Activated T-helper 1 cell treated with anti-CD3 and anti-CD28 coated beads, Interleukin-2, amount 50 U/mL, for 16 hours (primary cell): ENCODE measurements at places on chromosomes 12 and 14.

GRCh38 chr12:47286676-47287075 lies 206.9 kb upstream of the AMIGO2 start:
- DNase-seq: no peak

GRCh38 chr14:49934646-49935045 lies 41.8 kb downstream of the ARF6 start:
- no peak for DNase-seq

DNA sequence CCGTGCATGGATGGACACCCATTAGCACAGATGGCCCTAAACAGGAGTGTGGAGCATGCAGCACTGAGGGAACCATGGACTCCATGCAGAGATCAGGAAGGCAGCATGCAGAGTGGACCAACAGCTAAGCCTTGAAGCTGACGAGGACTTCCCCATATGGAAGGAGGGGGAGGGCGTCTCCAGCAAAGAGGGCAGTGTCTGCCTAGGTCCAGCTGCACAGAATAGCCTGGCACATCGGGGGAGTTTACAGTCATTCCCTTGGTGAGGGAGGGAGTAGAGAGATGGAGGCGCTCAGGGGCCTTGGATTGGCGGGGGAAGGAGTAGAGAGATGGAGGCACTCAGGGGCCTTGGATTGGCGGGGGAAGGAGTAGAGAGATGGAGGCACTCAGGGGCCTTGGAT lies 64.5 kb downstream of the ANKRD9 start:
- no peak for DNase-seq

DNA sequence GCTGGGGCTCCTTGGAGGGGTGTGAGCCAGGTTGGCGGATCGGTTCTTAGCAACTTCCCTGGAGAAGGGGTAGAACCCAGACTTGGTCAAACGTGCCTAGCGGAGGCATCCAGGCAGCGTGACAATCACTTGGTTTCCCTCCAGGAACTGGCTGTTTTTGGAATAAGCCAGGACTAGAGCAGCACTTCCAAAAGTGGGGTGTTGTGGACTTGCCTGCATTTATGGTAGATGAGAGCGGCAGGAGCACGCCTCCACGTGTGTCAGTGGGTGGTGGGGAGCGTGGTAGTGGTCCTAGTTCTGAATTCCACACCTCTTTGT lies 2.8 kb downstream of the PRMT8 start:
- DNase-seq: no peak

DNA sequence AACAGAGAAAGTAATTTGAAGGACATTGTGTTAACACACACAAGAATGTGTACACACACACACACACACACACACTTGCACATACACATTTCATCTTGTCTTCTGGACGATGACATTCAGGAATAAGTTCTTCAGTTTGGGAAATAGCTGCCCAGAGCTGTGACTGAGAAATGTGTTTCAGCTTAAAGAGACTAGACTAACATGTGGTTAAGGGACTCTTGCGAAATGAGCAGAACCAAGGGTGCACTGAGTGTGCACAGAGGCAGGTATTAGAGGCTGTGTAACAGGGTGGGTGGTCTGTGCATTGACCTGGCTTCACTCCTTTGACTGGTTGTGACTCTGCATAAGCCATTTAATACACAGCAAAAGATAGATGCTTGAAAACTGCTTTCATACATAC lies 29.4 kb upstream of the KCNA5 start:
- DNase-seq: no peak

DNA sequence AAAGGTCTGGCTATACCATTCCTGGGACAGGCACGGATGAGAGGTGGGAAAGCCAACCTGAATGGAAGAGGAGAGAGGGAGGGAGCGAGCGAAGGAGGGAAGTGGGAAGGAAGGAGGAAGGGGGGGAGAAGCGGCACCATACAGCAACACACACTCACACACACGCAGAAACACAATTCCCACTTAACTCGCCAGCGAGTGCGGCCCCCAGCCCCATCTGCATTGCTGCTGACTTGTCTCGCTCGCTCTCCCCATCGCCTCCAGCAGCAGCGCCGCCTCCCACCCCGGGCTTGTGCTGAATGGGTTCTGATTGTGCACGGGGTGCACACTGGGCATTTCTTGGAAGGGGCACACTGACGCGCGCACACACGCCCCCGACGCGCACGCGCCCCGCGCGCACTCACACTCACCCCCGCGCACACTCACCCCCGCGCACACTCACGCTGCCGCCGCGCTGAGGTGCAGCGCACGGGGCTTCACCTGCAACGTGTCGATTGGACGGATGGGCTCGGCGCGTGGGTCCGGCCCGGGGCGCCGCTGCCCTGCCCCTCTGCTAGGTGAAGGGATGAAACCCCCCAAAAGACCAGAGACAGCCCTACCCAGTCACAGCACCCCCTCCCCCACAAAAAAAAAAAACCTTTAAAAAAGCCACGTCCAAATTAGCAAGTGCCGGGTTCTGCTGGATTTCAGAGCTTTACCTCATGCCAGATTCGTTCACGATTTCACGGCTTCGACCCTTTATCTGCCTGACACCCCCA lies 685 bp downstream of the GRIN2B start:
- no peak for DNase-seq

- no peak for DNase-seq
Measured at GRCh38 chr12:40331886-40332285, 107.1 kb downstream of the LRRK2 start.

GRCh38 chr12:85575120-85576096 lies 260.8 kb downstream of the RASSF9 start:
- DNase-seq: no peak

GRCh38 chr14:57732463-57733285 lies 133.2 kb downstream of the SLC35F4 start:
- DNase-seq: no peak

- no peak for DNase-seq
Measured at GRCh38 chr12:6122201-6122600, 2.3 kb downstream of the VWF start.

DNA sequence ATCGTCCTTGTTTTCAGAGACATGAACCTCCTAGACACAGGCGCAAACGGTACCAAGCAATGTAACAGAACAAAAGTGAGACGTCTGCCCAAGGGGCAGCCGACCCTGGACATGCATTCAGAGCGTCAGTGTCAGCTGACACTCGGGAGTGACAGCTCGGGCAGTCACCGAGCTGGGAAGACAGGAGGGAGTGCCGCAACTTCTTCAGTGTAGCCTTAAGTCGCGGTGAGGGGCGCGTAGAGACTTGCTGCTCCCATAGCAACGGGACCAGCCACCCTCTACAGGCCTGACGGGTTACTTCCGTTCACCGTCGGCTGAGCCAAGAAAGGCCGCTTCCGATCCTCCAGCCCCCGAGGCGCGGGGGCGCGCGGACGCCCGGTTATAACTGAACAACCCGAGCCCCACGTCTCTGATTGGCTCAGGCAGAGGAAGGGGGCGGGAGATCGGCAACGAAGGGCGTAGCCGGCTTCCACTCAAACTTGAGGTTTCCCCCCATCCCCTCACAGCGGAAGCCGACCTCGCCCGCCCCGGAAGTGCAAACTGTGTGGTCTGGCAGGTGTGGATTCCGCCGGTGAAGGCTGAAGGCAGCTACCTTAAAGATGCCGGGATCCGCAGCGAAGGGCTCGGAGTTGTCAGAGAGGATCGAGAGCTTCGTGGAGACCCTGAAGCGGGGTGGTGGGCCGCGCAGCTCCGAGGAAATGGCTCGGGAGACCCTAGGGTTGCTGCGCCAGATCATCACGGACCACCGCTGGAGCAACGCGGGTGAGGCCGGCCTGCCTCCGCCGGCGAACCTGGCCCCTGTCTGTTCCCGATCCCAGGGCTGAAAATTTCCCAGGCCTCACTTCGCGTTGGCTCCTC lies at the start of gene EIF2B2:
EIF2B2 (plus strand) TSS at position 530 of the 858 bp plus-strand sequence; CDS start at position 600, 70 bp downstream.
- peak; percentile 98 for DNase-seq

DNA sequence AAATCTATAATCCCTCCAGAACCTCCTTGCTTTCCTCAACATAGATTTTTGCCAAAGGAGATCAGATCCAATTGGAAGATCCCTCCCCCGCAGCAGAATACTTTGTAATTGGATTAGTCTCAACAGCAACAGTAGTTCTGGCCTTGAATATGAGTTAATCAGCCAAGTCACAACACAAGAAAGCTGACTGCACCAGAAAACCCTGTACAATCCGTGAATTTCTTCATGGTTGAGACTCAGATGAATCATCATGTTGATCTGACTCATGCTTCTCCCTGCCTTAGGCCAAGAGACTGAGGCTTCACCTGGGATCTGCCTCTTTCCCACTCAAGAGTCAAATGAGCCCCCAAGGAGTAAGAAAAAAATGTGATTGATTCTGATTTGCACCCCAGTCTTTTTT lies 3.0 kb upstream of the METTL17 start:
- no peak for DNase-seq

DNA sequence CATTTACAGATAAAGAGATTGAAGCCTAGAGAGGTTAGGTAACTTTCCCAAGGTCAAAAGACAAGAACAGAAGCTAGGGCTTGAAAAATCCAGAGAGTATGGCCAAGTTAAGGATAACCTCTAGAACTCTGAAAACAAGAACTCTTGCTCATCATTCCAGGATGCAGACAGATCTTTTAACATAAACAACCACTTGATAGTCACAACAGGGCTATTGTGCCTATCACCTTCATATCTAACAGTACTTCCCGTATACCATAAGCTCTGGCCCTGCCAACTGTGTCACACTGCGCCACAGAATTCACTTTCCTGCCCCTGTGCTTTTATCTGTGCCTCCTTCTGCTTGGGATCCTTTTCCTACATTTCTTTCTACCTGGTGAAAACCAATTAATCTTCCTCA lies 18.2 kb downstream of the ERP29 start:
- DNase-seq: no peak

DNA sequence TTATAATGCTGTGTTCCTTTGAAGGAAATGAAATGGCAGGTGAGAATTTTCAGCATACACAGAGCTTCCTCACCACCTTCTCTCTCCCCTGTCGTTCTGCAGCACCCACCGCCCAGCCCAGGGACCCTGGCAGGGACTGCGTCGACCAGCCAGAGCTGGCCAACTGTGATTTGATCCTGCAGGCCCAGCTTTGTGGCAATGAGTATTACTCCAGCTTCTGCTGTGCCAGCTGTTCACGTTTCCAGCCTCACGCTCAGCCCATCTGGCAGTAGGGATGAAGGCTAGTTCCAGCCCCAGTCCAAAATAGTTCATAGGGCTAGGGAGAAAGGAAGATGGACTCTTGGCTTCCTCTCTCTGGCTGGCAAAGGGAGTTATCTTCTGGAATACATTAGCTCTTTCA lies 35.1 kb downstream of the PAPLN start:
- no peak for DNase-seq

DNA sequence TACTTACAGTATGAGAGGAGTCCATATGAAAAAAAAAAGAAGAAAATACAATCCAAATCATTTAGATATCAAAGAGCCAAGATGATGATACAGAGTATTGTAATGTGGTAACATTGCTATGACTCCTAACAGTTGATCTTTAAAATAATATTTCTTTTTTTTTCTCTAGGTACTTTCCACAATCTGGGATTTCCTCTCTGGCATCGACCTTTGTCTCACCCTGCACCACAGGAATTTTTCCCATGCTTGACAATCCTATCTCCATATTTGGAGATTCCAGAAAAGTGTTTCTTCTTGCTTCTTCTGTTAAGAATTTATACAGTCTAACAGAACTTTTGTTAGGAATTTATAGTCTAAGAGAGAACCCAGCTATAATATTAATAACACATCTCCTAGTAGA lies 184.4 kb downstream of the ITPR2 start:
- DNase-seq: no peak

GRCh38 chr14:56809270-56810146 lies 771 bp downstream of the OTX2 start:
- DNase-seq: no peak

DNA sequence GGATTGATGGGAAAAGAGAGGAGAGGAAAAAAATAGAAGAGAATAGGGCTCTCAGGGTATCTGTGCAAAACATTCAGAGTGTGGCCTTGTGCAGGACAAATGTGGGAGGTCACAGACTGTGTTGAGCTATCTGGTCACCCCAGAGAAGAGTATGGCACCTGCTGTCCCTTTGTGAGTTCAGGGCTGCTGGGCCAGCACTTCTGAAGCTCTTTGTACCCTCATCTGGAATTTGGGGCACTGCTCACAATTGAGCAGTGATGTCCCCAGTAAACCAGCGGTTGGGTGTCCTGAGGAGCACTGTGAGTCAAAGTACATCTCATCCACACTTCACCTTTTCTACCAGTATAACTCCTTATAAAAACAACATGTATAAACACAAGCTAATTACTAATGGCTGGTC lies 2.6 kb upstream of the KRT81 start:
- DNase-seq: no peak

- no peak for DNase-seq
Measured at GRCh38 chr14:95044463-95045105, 112.7 kb downstream of the DICER1 start.

- DNase-seq: no peak
Measured at GRCh38 chr14:102580550-102581110, 11.8 kb upstream of the RCOR1 start.

DNA sequence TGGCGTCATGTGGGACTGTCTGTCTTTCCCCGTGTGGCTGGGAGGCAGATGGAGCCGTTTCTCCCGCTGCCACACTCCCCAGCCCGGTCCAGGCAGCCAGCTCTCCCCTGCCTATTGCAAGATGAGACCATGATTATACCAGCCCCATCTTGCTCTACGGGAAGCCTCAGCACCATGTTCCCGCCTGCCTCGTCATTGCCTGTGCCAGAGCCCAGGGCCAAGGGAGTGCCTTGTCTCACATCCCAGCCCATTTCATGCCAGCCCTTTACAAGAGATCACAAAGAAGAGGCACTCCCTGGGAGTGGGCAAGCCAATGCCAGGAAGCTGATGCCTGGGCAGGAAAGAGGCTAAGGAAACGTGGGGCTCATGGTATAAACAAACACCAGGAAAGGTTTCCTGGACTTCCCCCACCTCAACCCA lies 23.9 kb downstream of the GPR68 start:
- no peak for DNase-seq
